Thoracic aorta (tissue), 2 donors: ENCODE measurements at places on chromosomes 7 and 10.

GRCh38 chr10:130806426-130806825, 505.1 kb downstream of the TCERG1L start:
- no peaks in the 10 kb centered on the region for H3K36me3 ChIP-seq
- no peak overlapping the region for H3K4me3 ChIP-seq
- H3K4me1 ChIP-seq: no peaks in the 10 kb centered on the region
- H3K27ac ChIP-seq: no peak overlapping the region
- no peaks in the 10 kb centered on the region for H3K27me3 ChIP-seq

GRCh38 chr10:1199897-1200721, 143.9 kb downstream of the WDR37 start:
- H3K4me1 ChIP-seq: no peaks in the 10 kb centered on the region
- no peaks in the 10 kb centered on the region for H3K27me3 ChIP-seq

- no peaks in the 10 kb centered on the region for H3K27me3 ChIP-seq
- no peaks in the 10 kb centered on the region for H3K36me3 ChIP-seq
- no peak overlapping the region for H3K4me3 ChIP-seq
Measured at GRCh38 chr10:111523016-111523415, 446.2 kb downstream of the ADRA2A start.

DNA sequence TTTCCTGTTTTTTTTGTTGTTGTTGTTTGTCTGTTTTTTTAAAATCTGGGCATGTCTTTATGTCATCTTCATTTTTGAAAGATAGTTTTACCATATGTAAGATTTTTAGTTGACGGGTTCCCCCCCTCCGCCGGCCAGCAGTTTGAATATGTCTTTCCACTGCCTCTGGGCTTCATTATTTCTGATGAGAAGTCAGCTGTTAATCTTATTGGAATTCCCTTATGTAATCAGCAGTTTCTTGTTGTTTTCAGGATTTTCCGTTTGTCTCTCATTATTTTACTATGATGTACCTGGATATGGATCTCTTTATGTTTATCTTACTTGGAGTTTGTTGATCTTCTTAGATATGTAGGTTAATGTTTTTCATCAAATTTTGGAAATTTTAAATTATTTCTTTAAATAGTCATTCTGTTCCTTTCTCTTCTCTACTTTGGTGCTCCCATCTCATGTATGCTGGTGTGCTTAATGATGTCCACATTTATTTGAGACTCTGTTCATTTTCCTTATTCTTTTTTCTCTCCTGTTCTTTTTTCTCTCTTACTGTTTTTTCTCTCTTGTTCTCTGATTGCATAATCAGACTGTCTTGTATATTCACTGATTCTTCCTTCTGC, 9.7 kb downstream of the EXOC6 start:
- H3K27me3 ChIP-seq: no peaks in the 10 kb centered on the region
- H3K27ac ChIP-seq: no peak overlapping the region
- no peak overlapping the region for H3K4me3 ChIP-seq
- DNase-seq: no peak
- no peaks in the 10 kb centered on the region for H3K4me1 ChIP-seq

- no peak overlapping the region for H3K27ac ChIP-seq
- no peak overlapping the region for H3K4me3 ChIP-seq
- peaks cover 13% of the 10 kb centered on the region for H3K4me1 ChIP-seq
- H3K36me3 ChIP-seq: no peaks in the 10 kb centered on the region
- H3K27me3 ChIP-seq: no peaks in the 10 kb centered on the region
Measured at GRCh38 chr10:44311563-44312051, 73.3 kb downstream of the CXCL12 start.

- H3K4me3 ChIP-seq: no peak overlapping the region
- H3K27ac ChIP-seq: no peak overlapping the region
- DNase-seq: no peak
- H3K36me3 ChIP-seq: no peaks in the 10 kb centered on the region
- H3K27me3 ChIP-seq: no peaks in the 10 kb centered on the region
Measured at GRCh38 chr10:90204956-90205314, 503.5 kb downstream of the KIF20B start.

- H3K4me1 ChIP-seq: peaks cover 51% of the 10 kb centered on the region
- no peaks in the 10 kb centered on the region for H3K27me3 ChIP-seq
- peaks cover 13% of the 10 kb centered on the region for H3K36me3 ChIP-seq
- peak overlapping the region; percentile 14 for H3K27ac ChIP-seq
Measured at GRCh38 chr10:93397020-93397419, 85.1 kb downstream of the MYOF start.

GRCh38 chr7:25348104-25348503, 119.8 kb upstream of the NPVF start:
- no peaks in the 10 kb centered on the region for H3K4me1 ChIP-seq
- H3K27me3 ChIP-seq: no peaks in the 10 kb centered on the region
- DNase-seq: no peak

DNA sequence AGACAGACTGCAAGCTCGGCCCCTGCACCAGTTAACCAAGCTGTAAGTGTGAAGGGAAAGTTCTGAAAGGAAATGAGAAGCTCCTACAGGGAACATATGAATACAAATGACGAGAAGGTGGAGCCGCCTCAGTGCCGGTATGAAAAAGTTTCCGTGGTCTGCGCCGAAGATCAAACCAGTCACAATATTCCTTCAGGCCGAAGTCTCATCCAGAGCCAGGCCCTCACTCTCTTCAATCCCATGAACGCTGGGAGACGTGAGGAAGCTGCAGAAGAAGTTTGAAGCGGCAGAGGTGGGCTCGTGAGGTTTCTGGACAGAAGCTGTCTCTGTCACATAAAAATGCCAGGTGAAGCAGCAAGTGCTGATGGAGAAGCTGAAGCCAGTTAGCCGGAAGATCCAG, 71.9 kb downstream of the CFAP46 start:
- no peaks in the 10 kb centered on the region for H3K27me3 ChIP-seq
- no peaks in the 10 kb centered on the region for H3K36me3 ChIP-seq
- DNase-seq: no peak
- H3K27ac ChIP-seq: no peak overlapping the region

GRCh38 chr7:31492086-31492485, 21.8 kb upstream of the ITPRID1 start:
- H3K4me1 ChIP-seq: no peaks in the 10 kb centered on the region
- no peak overlapping the region for H3K4me3 ChIP-seq
- no peak overlapping the region for H3K27ac ChIP-seq
- no peaks in the 10 kb centered on the region for H3K36me3 ChIP-seq
- H3K27me3 ChIP-seq: no peaks in the 10 kb centered on the region
- no peak for DNase-seq

GRCh38 chr10:102604439-102604841, 39.8 kb upstream of the TRIM8 start:
- H3K4me1 ChIP-seq: peaks cover 16% of the 10 kb centered on the region
- no peak overlapping the region for H3K4me3 ChIP-seq
- no peaks in the 10 kb centered on the region for H3K27me3 ChIP-seq
- no peak for DNase-seq

- no peaks in the 10 kb centered on the region for H3K36me3 ChIP-seq
- H3K27me3 ChIP-seq: no peaks in the 10 kb centered on the region
- peaks cover 31% of the 10 kb centered on the region for H3K4me1 ChIP-seq
Measured at GRCh38 chr7:143286522-143286890, 1.6 kb upstream of the CASP2 start.

GRCh38 chr10:50316695-50317648, 65.7 kb upstream of the ASAH2 start:
- no peaks in the 10 kb centered on the region for H3K36me3 ChIP-seq
- H3K27me3 ChIP-seq: no peaks in the 10 kb centered on the region
- H3K4me3 ChIP-seq: no peak overlapping the region
- H3K27ac ChIP-seq: no peak overlapping the region
- no peak for DNase-seq

DNA sequence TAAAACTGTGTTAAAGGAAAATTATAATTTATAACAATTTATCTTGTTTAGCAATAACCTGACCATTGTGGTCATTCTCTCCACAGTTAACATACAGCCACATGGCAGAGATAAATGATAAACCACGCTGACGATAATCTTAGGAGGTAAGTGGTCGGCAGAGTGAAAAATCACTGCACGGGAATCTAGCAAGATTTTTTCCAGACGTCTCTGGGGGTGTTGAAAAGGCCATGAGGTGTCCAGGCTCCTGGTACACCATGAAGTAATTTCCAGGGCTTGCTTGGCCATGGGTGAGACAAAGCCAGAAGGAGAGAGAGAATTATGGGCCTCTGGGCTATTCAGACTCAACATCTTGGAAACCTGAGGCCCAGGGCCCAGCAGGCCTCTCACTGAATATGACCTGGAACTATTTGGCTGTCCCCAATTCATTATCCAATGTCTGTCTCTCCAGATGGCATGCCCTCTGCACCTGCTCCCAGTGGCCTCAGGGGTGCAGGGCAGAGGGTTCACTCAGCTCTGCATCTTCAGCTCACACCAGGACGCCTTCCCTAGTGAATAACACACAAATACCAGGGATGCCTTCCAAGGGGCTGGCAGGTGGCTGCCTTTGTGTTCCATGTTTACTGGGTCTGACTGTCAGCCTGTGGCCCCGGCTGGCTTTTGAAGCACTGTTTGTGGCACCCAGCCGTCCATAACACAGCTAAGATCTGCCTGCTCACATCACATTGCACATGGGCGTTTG, 590.4 kb upstream of the PFKP start:
- H3K27ac ChIP-seq: no peak overlapping the region
- H3K4me3 ChIP-seq: no peak overlapping the region
- H3K4me1 ChIP-seq: no peaks in the 10 kb centered on the region
- DNase-seq: no peak
- no peaks in the 10 kb centered on the region for H3K27me3 ChIP-seq

DNA sequence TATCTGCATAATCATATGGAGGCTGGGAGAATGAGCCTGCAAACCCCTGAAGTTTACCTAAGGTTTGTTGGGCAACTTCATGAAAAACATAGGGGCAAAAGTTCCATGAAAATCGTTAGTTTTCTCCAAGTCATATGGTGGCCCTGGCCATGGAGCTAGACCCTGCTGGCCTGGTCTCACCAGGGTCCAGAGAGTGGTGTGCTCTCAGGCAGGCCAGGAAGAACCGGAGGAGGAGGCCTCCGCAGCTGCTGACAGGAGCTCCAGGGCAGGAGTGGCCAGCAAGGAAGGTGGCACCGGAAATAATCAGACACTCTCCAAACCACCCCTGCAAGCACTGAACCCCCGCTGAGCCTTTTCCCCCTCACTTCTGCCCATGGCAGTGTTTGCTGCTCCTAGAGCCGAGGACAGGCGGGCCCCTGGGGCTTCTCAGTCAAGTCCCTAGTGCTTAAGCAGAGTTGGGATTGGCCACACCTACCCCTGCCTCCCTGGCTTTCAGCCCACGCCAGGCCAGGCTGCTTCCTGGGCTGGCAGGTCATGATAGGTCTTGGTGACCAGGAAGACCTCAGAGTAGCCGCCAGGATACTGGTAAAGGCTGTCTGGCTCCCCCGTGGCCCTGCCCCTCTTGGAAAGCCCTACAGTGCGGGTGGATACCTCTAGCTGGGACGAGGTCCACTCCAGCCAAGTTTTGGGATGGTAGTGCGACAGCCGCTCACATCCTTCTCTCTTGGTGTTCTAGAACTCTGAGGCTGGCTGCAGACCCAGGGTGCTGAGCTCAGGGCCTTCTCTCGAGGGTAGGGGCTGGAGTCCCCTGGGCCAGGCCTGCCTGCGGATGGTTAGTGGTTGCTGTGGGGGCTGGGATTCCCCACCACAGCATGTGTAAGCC, 242.8 kb downstream of the MGMT start:
- H3K27ac ChIP-seq: no peak overlapping the region
- no peak for DNase-seq
- H3K36me3 ChIP-seq: no peaks in the 10 kb centered on the region
- no peaks in the 10 kb centered on the region for H3K4me1 ChIP-seq
- H3K4me3 ChIP-seq: no peak overlapping the region

- no peaks in the 10 kb centered on the region for H3K4me1 ChIP-seq
- no peaks in the 10 kb centered on the region for H3K36me3 ChIP-seq
- H3K27me3 ChIP-seq: no peaks in the 10 kb centered on the region
- H3K27ac ChIP-seq: no peak overlapping the region
Measured at GRCh38 chr7:118111347-118111746, 72.6 kb upstream of the LSM8 start.

DNA sequence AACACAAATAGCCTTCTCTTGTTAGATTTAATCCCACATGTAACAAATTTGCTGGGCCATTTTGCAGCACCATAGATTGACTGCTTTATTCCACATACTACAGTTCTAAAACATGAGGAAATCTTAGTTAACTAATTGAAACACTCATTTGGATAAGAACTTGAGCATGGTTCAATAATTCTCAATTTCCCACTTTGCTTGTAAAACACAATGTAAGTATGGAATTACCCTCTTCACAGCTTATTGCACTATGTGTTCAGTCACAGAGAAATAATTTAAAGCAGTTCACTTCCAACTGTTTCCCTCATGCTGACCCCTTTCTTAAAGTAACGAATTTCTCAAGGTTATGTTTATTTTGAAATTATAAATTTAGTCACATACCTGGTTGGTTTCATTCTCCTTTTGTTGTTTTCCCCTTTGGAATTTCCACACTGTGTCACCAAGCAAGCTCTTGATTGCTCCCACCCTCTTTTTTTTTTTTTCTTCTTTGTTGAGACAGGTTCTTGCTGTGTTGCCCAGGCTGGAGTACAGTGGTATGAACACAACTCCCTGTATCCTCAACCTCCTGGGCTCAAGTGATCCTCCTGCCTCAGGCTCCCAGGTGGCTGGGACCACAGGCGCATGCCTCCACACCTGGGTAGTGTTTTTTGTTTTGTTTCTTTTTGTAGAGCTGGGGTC, 425.4 kb downstream of the EXOC4 start:
- H3K36me3 ChIP-seq: no peaks in the 10 kb centered on the region
- H3K27me3 ChIP-seq: no peaks in the 10 kb centered on the region
- H3K4me3 ChIP-seq: no peak overlapping the region
- no peak for DNase-seq

DNA sequence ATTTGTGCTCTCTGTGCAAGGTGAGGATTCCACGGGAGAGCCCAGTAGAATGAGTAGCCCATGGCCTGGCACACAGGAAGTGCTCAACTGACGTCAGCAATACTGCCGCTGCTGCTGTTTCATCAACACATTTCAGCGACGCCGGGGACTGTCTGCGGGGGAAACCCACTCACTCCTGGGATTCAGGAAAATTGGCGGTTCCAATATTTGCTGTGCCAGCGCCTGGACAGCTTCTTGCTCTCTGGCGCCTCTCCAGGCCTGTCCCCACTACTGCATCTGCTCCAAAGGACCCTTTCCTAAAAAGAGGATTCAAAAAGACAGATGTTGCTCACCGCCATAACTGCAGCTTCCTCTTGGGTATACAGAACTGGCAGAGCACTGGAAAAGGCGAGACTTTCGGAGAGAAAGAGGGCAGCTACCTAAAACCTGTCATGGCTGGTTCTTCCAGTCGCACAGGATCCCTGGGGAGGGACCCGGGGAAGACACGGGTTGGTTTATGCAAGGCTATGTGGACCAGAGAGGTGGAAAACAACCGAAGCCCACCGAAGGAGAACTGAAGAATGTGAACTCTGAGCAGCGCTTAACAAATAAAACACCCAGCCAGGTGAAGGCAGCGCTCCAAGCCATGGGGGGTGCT, 39.7 kb upstream of the ENO4 start:
- no peaks in the 10 kb centered on the region for H3K36me3 ChIP-seq
- H3K4me3 ChIP-seq: no peak overlapping the region
- no peak for DNase-seq
- no peaks in the 10 kb centered on the region for H3K27me3 ChIP-seq
- no peaks in the 10 kb centered on the region for H3K4me1 ChIP-seq

GRCh38 chr10:72461085-72461484, 106.4 kb upstream of the DNAJB12 start:
- no peak overlapping the region for H3K27ac ChIP-seq
- H3K27me3 ChIP-seq: no peaks in the 10 kb centered on the region
- DNase-seq: no peak
- H3K4me3 ChIP-seq: no peak overlapping the region
